SJSA1 (cell line): ENCODE measurements at places on chromosomes 6 and 20. TPM values are rescaled to one million over a fixed set of nuclear protein-coding genes. Genes with fewer than 3 reads are reported as not detected.

Gene C6orf141
- not detected in 2 replicates for total RNA-seq

GRCh38 chr20:13857304-13857703 is 72.5 kb downstream of the NDUFAF5 start:
- no peak for DNase-seq

GRCh38 chr6:27545271-27546046 is 72.6 kb upstream of the ZNF184 start:
- DNase-seq = no peak

DNA sequence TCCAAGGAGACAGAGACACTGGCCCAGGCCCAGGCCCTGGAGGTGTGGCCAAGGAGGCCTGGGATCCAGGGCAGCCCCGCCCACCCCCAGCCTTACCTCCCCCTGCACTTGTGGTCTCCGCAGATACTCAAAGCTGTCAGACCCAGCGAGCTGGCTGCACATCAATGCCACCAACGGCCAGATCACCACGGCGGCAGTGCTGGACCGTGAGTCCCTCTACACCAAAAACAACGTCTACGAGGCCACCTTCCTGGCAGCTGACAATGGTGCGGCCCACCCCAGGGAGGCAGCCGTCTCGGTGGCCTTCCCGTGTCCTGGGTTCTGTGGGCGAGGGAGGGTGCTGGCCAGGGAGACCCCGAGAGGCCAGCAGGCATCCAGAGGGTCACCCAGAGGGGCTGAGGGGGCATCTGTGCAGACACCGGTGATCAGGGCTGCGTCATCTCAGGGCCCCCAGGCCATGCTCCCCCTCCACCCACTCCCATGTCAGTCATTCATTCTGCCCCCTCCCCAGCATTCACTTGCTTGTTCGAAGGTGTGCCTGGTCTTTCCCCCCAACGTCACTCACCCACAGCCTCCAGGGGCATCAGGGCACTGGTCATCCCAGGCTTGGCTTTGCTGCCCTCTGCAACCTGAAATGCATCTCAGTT is 141.3 kb downstream of the TAF4 start:
- DNase-seq = no peak

DNA sequence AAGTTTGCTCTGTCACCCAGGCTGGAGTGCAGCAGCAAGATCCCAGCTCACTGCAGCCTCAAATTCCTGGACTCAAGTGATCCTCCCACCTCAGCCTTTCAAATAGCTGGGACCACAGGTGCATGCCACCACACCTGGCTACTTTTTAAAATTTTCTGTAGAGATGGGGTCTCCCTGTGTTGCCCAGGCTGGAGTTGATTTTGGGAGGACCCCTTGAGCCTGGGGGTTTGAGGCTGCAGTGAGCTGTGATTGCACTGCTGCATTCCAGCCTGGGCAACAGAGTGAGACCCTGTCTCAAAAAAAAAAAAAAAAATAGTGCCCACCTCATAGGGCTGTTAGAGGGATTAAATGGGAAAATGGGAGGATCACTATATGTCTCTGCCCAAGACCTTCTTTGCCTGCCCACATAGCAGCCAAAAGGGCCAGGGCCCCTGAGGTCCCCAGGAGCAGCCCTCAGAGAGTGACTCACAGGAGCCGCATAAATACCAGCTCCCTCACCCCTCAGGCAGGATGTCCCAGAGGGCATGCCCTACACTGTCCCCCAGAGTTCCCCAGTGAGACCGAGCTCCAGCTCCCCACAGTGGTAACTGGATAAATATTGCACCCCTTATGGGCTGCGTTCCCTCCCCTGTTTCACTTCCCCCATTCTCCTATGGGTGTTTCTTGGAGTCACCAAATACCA is 11.7 kb upstream of the MDGA1 start:
- DNase-seq = no peak
